ENCODE measurements at places on chromosomes 5 and 9.

GRCh38 chr9:14471041-14471440 lies 157.1 kb upstream of the NFIB start:
- DNase-seq, result no peak

GRCh38 chr9:35954942-35955546 lies 2.9 kb downstream of the OR2S2 start:
- no peak for DNase-seq

DNA sequence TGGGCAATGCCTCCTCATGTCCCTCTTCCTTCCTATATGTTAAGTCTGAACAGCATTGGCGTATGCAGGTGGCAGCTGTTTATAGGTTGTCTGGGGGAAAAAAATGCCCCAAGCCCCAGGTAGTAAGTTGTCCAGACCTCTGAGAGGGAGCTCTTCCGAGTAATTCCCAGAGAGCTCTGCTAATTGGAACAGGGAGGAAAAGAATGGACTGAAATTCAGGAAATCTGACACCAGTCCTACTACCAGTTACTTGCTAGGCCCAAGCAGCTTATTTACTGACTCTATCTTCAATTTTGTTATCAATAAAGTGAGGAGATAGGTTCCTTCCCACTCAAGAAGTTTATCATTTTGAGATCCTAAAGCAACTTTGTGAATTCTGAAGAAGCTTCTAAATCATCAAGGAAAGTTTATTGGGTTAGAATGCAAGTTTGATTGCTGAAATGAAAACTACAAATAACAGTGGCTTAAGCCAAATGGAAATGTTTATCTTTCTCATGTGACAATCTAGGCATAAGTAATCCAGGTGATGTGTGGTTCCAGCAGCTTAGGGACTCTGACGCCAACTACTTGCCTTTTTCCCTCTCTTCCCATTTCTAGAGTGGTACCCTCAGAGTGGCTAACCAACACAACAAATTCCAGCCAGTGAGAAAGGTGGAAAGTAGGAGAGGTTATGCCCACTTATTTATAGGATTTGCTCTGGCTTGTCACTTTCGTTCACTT lies 5.6 kb downstream of the STK32A start:
- DNase-seq, result no peak

DNA sequence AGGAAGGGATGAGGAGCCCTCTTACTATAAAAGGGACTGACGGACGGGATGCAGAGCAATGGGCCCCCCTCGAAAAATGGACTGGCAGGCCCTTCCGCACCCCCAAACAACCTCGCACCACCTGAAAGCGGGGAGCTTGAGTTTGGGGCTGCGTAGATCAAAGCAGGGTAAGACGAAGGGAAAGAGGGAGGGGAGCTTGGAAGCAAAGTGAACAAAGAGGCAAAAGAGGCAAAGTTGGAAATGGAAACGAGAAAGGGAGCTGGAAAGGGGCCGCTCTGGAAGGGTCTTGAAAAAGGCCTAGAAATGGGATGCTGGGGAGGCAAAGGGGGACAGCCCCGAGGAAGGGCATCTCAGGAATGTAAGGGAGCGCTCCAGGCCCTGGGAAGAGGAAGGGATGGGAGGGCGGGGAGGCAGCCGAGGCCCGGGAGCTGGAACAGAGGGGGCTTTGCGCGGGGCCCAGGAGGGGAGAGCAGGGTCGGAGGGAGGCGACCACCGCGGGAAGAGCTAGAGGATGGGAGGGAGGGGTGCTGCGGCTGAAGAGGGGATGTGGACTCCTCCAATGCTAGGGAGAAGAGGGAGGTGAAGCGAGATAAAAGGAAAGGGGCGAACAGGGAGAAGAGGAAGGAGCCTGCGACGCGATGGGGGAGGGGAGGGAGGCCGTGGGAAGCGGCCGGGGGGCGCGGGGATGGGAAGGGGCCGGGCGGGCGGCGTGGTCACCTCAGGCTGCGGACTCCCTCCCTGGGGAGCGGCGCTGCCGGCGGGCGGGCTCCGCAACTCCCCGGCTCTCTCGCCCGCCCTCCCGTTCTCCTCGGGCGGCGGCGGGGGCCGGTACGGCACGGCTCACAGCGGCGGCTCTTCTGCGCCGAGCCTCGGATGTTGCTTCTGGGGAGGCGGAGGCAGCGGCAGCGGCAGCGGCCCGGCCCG lies 577 bp downstream of the RNF145 start:
- DNase-seq, result no peak

- DNase-seq, result no peak
Measured at GRCh38 chr9:114307899-114308267, 15.0 kb upstream of the ORM1 start.

DNA sequence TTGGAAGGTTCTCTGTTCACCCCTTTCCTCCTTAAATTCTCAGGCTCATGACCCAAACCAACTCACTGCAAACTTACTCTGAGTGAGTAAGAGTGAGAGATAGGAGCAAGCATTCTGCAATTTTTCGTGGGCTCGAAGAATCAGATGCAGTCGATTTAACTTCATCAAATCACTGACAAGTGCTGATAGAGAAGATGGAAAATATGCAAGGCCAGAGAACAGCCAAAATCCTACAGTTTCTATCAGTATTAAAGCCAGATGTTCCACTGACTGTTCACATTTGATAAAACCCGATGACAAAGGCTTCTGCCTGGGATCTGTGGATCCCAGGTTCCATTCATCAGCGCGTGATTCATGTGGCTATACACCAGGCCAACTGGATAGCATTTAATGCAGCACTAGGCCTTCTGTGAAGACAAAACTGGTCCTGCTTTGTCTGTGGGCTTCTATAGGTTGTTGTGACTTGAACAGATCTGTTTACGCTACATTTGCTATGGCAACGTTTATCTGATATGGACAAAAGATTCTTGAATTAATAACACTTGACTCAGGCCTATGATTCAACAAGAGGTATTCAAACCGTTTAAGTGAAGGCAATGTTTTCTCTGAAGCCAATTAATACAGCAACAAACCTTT lies 251.2 kb downstream of the NFIB start:
- DNase-seq, result no peak

GRCh38 chr9:100730086-100730485 lies 152.2 kb downstream of the CAVIN4 start:
- DNase-seq, result no peak

GRCh38 chr9:87684627-87685219 lies 41.2 kb upstream of the CTSL start:
- peak; percentile 51 for DNase-seq

DNA sequence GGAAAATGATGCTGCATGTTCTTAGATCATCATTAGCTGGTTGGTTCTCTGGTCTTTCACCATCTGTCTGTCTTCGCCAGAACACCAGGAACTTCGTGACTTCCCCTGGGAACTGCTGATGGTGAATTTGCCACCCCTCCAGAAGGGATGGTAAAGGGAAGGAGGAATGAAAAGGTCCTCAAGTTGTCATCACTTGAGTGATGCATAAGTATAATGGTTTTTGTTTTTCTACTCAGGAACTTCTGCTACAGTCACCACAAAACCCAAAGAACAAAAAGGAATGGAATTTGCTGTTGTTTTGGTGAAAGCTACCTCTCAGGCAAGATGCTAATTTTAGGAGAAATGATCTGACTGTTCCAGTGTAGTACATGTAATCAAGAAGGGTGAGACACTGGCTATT lies 328.4 kb downstream of the ARHGEF28 start:
- no peak for DNase-seq

DNA sequence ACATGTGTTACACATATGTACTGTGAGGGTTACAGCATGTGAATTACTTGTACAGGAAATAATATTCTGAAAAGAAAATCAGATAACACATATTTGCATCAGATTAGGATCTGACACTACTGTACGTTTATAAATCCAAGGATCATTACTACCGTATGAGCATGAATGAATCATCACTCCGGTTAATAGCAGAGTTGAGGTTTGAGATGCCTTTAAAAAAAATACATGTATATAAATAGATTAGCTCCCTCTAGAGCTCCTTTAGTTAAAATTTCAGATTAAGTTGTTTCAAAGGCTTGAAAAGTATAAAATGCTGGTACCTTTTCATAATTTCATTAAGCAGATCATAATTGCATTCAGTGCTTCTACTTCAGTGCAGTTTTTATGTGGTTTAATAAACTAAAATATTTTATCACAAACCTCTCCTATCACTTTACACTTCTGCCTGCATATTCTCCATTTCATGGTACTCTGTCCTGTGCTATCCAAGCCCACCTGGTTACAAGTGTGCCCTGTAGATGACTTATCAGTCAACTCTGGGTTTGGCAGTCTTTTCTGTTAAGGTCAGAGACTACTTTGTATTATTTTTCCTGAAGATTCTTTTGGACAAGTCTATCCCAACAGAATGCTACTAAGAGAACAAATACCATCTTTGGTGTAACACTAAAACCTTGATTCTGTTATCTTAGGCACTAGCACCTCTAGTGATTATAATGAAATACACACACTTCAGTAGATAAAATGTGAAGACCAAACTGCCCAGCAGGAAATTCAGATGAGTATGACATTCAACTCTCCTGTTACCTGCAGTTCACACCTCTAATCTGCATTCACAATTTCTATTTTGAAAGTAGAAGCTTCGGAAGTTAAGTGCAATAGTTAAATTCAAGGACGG lies 48.0 kb upstream of the POU5F2 start:
- DNase-seq, result no peak

- no peak for DNase-seq
Measured at GRCh38 chr5:86460519-86460918, 157.2 kb upstream of the COX7C start.

DNA sequence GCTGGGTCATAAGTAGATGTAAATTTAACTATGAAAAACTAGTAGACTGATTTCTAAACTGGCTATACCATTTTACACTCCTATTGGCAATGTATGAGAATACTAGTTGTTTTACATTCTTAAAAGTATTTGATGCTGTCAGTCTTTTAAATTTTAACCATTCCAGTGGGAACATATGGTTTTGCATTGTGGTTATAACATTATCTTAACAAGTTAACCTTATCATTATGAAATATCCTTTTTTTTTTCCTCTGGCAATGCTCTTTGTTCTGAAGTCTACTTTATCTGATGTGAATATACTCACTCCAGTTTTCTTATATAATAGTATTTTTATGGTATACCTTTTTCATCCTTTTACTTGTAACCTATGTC lies 548.9 kb upstream of the CLINT1 start:
- DNase-seq, result no peak

DNA sequence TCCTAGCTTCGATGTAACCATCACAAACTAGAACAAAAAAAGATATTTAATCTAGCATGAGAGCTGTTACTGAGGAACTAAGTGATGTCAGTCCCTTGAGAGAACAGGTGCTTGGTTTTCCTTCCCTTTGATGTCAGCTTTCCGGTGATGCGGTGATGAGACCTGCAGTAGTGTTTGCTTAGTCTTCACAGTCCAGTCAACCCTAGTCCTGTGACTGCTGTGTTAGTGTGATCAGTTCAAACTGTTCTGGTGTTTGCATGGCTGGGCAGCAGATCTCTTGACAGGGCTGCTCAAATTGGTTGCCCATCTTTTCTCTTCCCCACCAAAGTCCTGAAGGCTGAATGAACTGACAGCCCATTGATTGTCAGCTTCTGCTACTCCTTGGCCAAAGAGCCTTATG lies 608.6 kb upstream of the DAB2 start:
- no peak for DNase-seq

DNA sequence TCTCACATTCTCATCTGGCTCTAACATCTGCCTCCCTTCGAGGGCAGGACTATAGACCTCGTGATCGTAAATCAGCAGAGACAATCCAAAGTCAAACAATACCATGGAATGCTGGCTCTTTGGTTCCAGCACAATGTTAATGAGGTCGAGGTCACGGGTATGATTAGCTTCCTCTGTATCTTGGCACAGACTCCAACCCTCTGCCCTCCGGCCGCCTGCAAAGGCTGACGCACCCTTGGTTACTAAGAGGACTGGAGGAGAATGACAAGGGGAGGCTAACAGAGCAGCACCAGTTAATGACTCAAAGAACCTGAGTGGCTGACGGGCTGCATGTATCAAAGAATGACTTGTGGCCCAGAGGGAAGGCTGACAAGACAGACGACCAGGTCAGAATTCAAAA lies 10.1 kb downstream of the LHFPL2 start:
- DNase-seq, result no peak

DNA sequence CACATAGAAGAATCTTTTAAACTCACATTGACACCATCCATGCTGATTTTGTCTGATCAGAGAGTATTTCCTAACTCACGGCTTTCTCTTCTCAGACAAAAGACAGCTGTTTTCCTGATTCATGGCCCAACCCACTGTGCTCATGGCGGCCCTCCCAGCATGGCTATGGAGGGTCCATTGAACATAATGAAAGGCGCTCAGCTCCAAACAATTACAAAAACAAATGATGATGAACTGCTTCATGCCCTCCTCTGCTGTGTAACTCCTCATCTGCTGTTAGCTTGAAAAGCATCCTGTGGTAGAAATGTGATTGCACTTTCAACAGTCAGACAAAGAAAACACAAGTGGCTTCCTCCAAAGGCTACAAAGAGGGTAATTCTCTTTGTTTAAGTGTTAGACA lies 673.8 kb downstream of the PRELID2 start:
- DNase-seq, result no peak

DNA sequence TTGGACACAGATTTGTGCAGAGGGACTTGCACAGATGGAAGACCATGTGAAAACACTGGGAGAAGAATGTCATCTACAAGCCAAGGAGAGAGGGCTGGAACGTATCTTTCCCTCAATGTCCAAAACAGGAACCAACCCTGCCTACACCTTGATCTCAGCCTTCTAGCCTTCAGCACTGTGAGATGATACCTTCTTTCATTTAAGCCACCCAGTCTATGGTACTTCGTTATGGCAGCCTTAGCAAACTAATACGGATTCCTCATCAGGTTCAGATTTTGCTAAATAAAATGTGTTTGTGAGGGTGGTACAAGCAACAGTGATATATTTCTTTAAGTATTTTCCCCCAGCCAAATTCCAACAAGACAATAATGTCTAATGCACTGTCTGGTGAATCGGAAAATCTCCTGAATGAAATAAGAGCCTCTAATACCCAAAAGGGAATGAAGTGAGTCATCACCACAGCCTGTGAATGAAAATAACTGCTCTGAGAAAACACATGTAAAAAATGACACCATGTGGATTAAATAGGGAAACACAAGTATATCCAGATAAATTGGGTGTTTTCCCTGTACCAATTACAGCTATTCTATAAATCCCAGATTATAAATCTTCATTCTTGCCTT lies 182.8 kb upstream of the TARS1 start:
- no peak for DNase-seq

DNA sequence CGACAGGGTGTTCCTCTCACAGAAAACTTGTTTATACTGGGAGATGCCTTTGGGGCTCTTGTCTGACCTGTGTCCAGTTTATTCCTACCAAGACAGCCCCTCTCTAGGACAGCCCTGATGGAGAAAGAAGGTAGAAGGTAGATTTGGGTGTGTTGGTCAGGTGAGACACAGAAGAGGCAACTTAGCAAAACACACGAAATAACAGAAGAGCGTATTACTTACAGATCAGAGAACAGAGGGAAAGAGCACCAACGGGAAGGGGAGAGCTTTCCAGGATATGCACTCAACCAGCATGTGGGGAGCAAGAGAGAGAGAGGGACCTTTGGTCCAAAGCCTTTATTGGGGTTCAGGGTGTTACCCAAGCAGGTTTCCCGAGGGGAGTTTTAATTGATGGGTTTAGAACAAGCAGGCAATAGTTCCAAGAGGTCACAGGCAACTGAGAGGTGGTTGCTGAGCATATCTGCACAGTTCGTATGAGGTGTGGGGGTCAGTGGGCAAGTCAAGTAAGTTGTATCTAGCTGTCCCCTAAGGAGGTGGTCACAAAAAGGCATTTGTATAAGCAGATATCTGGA lies 31.8 kb downstream of the BAAT start:
- no peak for DNase-seq

- no peak for DNase-seq
Measured at GRCh38 chr5:131496400-131496713, 138.7 kb downstream of the RAPGEF6 start.

Data from omental fat pad (tissue), 4 donors.